Stimulated activated CD8-positive, alpha-beta memory T cell treated with anti-CD3 and anti-CD28 coated beads, Interleukin-2, amount 100 ng/mL, for 1 hour (primary cell): ENCODE measurements at places on chromosomes 12 and 14.

DNA sequence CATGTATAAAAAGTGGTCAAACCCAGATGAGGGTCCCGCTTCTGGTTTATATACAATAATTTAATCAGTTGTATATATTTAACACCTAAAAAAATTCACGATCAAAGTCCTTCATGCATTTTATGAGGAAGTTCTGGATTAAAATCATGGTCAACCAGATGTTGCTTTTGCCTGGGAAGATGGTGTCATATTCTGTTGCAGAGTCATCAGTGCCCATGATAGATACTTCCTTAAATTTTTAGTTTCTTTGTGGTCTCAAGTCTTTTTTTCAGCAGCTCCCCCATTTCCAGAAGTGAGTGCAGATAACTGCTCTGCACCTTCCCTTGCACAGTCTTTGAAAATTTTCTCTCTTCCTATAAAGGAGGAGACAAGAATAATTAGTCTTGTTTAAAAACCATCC lies 16.1 kb downstream of the ERP29 start:
- no peak for DNase-seq

DNA sequence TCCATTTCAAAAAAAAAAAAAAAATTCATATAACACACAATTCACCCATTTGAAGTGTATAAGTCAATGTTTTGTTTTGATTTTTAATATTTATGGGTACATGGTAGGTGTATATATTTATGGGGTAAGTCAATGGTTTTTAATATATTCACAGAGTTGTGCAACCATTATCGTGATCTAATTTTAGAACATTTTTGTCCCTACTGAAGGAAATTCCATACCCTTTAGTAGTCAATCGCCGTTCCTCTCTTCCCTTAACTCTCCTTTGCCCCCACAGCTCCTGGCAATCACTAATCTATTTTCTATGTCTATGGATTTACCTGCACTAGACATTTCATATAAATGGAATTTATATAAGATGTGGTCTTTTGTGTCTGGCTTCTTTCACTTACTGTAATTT lies 92.8 kb downstream of the TRAFD1 start:
- DNase-seq, result no peak

GRCh38 chr14:57378661-57379060 lies 11.7 kb upstream of the NAA30 start:
- DNase-seq, result no peak

GRCh38 chr14:65359503-65359902 lies 53.0 kb upstream of the FUT8 start:
- DNase-seq, result no peak

DNA sequence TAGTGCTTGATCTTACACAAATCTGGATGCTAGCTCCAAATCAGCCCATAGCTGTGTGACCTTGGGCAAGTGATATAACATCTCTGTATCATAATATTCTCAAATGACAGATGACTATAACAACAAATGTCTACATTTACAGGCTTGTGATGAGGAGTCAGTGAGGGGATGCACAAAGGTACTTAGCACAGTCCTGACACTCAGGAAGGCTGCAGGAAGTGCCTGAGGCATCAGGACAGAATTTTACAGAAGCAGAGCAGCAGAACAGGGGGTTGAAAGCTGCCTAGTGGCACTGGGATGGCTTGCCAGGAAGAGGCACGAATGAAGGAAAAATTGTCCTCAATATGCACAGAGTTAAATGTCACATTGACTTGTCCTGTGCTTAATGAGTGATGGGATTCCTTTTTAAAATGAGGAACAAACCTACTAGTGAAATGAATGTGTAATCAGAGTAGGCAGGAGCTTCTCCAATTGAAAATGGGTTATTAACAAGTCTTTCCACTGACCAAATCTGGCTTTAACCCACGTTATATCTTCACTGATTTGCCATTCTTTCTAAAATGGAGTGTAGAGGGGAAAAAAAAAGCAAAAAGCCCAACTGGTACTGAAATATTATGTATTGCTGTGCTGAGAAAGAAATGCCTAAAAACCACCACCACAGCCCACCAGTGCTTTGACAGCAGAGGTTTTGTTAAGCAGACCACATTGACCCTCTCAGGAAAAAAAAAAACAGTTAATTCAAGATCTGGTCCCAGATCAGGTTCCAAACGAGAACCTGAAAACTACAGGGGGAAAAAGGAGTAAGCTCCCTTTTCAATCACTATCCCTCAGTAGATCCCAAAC lies 11.6 kb downstream of the BTG1 start:
- no peak for DNase-seq

GRCh38 chr12:4116251-4117111 lies 157.1 kb upstream of the CCND2 start:
- no peak for DNase-seq

GRCh38 chr12:12079291-12079690 lies 8.6 kb downstream of the BCL2L14 start:
- DNase-seq, result no peak

DNA sequence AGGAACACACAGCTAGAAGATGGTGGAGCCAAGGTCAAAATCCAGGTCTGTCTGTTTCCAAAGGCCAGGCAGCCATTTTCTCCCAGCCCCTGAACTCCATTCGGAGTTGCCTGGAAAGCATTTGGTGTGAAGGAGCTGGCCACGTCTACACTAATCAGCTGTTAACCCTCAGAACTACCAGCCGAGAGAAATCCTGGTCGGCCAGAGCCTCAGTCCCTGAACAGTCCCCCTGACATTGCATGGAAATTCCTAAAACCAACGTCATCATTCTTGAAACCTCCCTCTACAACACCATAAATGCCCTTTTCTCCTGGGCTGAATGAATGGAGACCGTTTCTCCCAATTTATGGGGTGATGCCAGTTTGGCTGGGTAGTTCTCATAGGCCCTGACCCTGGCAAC lies 245.6 kb downstream of the SLC41A2 start:
- DNase-seq, result no peak

DNA sequence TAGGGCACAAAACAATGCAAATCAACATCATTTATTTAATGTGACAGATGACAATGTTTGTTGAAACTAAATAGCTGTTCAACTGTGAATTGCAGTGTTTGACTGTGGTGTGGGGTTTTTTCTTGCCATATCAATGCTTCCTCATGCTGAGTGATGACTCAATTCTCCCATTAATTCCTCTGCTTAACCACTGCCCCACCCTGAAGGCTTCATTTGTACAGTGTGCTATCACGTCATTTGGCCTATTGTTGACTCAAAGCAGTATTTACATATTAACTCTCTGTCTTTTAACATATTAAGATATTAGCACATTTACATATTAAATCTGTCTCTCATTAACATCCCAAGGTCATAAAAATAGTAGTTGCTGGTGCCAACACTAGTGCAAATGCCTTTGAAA lies 164.8 kb upstream of the NRXN3 start:
- DNase-seq, result no peak

GRCh38 chr14:104187121-104187889 lies 48.9 kb downstream of the KIF26A start:
- no peak for DNase-seq

GRCh38 chr14:94833633-94834032 lies 63.7 kb upstream of the GSC start:
- no peak for DNase-seq

DNA sequence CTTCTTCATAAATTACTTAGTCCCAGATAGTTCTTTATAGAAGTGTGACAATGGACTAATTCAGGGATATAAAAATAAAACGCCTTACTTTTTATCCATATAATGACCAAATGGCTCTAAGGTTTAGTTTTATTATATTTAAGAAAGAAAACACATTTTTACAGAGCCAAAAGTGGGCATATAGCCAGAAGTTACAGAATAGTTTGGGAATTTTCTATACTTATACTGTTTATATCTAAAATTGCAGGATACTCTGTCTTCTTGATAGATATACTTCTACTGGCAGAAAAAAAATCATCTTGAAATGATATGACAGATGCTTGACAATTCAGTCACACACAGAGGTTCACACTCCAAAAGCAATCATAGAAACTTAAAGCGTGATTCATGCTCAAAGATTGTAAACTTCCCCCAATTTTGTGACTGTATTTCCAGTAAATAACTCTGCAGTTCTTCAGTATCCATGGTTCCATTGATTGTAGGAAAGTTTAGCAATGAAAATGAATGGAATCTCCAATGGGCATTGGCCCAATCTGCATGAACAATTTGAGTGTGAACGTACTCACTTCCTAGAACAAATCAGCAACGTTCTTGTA lies 307.8 kb downstream of the NOVA1 start:
- no peak for DNase-seq

DNA sequence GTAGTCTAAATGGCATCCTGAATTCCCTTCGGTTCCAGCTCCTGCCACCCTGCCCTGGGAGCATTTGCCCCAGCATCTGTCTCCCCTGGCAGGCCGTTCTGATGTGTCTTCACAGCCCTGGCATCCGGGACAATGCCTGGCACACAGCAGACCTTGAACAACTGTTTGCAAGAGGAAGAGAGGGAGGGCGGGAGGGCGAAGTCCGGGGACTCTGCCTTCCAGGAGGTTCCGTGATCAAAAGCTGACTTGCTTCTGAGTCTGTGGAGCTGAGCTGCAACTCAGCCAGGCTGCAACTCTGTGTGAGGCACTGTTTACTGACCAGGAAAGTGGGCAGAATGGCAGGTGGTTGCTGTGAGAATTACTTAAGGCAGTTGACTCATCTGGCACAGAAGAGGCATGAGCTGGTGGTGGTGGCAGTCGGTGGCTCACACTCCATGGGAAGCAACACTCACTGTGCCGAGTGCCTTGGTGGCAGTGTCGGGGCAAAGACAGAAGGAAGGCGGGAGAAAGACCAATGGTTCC lies 61.1 kb upstream of the DLK1 start:
- DNase-seq, result no peak

- DNase-seq, result no peak
Measured at GRCh38 chr14:100653409-100653808, 66.2 kb upstream of the BEGAIN start.

- DNase-seq, result no peak
Measured at GRCh38 chr12:122884091-122884826, 11.7 kb downstream of the VPS37B start.

GRCh38 chr14:84323450-84323849 lies 1206.5 kb upstream of the FLRT2 start:
- no peak for DNase-seq

DNA sequence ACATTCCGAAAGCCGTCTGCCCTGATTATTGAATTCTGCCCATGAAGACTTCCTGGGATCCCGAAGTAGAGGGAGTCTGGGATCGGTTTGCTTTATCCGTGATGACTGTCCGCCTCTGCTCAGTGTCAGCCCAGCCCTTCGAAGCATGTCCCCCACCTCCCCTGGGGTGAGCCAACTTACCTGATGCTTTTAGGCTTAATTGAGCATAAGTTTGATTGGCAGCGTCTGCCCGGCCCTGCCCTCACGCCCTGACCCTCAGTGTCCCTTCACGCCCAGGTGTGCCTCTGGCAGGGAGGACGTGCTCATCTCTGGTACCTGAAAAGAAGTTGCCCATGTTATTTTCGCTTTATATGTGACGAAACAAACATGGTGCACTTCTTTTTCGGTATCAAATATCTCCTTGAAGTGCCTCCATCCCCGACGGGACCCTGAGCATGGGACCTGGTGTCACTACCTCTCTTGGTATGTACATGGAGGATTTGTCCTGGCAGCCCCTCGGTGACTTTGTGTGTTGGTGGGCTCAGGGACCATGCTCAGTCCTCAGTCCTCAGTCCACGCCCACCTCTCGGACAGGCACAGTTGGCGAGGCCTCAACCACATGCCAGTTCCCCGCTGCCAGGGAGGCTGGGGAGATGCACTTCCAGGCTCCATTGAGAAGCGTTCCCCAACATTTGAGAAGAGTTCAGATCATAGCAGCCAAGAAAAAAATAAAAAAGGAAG lies 130.1 kb upstream of the RTL1 start:
- no peak for DNase-seq

GRCh38 chr12:12466157-12466556 lies 96.5 kb downstream of the DUSP16 start:
- no peak for DNase-seq

GRCh38 chr12:117807946-117808345 lies 160.8 kb downstream of the KSR2 start:
- no peak for DNase-seq

DNA sequence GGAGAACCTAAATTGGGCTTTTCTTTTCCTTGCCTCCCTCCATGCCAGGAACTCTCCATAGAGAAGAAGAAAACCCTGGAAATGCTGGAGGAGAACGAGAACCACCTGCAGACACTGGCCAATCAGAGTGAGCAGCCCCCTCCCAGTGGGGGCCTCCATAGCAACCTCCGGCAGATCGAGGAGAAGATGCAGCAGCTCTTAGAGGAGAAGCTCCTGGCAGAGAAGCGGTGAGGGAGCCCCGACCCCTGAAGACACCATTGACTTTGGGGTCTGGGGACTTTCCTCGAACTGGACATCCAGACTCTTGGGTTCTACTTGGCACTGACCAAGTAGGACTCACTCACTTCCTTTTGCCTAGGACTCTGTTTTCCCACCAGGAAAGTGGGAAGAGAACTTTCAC lies 41.4 kb downstream of the PLEKHD1 start:
- no peak for DNase-seq

DNA sequence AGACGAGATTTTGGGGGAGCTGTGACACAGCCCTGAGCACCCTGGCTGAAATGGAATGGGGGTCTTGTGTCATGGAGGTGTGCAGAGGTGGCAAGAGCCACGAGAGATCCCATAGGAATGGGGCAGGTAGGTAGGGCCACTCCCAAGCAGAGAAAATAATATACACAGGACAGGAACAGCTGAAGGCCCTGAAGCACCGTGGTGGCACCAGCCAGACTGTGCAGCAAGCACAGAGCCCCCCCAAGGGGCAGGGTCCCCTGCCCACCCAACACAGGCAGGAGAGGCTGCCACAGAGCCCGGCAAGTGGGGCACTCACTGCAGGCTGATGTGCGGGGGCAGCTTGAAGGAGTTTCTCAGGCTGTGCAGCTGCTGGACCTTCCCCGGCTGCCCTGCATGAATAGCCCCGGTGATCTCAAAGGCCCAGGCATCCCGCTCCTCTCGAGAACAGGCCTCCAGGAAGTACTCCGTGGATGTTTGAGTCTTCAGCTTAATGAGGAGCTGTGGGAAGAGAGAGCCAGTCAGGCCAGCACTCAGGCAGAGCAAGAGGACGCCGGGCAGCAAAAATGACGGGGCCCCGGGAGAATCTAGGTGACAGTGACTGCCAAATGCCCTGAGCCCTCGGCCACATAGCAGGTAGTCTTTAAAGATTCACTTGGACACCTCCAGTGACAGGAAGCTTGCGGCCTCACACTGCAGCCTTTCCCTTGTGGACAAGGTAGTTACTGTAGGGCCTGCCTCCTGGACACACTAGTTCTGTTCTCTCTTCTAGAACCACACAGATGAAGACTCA lies 16.7 kb downstream of the PLEK2 start:
- DNase-seq, result no peak

DNA sequence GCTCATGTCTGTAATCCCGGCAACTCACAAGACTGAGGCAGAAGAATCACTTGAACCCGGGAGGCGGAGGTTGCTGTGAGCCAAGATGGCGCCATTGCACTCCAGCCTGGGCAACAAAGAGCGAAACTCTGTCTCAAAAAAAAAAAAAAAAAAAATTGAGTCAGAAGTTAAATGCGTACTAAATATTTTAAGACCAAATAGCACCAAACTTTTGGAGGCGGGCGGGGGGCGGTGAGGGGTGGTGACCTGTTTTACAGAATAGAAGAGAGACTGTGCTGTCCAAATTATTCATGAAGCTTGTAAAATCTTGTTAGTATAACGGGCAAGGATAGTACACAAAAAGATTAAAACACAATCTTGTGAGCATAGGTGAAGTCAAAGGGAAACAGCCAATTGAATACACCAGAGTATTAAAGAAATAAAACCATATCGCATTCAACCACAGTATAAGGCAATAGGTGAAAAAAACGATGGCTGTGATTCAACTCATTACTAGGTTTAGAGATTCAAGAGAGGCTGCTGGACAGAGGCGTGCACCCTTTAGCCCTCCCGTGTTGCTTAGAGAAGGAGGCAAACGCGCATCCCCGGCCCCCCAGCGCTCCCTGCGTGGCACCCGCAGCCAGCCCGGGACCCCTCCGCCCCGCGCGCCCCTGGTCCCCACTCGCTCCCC lies 571 bp downstream of the ZNF891 start:
- DNase-seq, result no peak
